ENCODE measurements at places on chromosomes 2 and 18.

- DNase-seq: no peak
Observed at GRCh38 chr2:65931056-65931455, 498.7 kb upstream of the SPRED2 start.

- DNase-seq: peak; percentile 53
Observed at GRCh38 chr2:201257381-201257955, 2.9 kb upstream of the CASP8 start.

GRCh38 chr2:171584001-171584400 is 61.7 kb downstream of the CYBRD1 start:
- DNase-seq: no peak

DNA sequence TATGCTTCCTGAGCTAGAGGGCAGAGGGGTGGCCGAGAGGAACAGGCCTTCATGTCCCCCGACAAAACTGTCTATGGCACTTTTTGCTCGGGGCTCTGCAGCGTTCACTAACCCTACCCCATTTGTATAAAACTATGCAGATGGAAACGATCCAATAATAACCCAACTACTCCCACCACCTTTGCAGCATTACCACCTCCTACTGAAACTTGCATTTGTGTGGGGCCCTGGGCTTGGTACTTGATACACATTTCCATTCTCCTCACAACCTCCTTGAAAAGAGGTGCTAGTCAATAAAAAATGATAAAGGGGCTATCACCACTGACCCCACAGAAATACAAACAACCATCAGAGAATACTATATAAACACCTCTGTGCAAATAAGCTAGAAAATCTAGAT is 63.5 kb upstream of the FOSL2 start:
- DNase-seq: no peak

DNA sequence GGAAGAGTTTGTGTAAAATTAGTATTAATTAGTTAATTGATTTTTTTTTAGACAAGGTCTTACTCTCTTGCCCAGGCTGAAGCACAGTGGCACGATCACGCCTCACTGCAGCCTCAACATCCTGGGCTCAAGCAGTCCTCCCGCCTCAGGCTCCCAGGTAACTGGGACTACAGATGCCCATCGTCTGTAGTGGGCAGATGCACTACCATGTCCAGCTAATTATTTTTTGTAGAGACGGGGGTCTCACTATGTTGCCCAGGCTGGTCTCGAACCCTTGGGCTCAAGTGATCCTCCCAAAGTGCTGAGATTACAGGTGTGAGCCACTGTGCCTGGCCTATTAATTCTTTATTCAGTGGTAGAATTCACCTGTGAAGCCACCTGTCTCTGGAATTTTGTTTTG is 41.1 kb downstream of the UBE2F start:
- no peak for DNase-seq

DNA sequence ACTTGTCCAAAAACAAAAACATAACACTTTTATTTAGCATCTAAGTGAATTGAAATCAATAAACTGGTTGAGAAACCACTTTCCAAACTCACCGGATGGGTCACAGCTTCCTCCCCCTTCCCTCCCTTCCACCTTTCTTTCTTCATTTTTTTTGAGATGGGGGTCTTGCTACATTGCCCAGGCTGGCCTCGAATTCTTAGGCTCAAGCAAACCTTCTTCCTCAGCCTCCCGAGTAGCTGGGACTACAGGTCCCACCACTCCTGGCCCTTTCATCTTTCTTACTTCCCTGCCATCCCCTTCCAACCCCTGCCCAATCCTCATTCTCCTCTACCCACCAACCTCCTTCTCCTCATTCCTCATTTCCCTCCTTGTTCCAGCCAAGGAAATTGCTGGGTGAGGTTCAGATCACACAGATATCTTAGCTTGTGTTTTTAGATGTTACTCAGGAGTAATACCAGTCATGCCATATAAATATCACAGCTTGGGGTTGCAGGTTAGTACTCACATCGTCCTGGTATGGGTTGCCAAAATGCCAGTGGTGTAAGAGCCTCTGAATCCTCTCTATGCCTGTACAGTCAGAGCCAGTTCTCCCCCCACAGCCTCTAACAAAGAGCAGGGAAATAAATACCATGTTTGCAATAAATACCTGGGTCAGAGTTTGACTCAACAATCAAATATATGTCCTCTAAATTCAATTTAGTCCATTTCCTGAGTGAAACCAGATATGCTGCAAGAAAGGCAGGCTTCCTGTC is 132.7 kb upstream of the NDUFV2 start:
- DNase-seq: no peak

- no peak for DNase-seq
Observed at GRCh38 chr2:29517413-29517812, 402.2 kb downstream of the CLIP4 start.

DNA sequence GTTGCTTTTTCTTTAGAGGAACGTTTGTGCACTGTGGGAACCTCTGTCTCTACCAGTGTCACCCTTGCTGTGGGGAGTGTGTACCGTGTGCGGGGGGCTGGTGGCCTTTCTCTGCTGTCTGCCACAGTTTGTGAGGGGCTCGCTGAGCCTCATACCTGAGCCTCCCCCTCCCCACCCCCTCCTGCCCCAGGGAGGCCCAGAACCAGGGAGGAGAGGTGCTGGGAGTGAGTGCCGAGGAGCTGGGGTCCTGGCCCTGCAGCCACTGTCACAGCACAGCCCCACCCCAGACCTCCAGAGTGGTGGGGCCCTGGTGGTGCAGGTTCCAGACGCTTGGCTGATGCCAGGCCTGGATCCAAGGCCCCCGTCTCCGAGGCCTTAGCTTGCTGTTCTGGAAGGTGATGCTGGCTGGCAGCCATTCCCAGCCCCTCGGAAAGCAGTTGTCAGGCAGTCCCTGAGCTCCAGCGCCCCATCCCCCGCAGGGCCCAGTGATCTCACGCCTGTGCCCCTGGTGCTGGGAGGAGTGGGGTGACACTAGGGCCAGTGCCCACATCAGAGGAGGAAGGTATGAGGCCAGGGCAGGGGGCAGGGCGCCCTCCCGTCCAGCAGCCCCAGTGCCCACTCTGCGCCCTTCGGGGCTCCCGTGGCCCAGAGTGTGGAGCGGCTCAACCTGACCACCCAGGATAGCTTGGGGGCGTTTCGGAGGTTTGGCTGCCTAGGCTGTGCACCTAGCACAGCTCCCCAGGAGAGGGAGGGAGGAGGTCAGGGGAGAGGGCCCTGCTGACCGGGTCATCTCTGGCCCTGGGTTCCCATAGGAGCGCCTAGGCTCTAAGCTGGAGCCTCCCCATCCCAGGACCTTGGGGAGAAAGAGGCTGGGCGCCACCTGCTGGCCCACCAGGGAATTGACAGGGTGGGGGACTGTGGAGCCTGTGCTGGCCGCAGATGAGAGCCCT is 53.0 kb upstream of the ALPP start:
- no peak for DNase-seq

DNA sequence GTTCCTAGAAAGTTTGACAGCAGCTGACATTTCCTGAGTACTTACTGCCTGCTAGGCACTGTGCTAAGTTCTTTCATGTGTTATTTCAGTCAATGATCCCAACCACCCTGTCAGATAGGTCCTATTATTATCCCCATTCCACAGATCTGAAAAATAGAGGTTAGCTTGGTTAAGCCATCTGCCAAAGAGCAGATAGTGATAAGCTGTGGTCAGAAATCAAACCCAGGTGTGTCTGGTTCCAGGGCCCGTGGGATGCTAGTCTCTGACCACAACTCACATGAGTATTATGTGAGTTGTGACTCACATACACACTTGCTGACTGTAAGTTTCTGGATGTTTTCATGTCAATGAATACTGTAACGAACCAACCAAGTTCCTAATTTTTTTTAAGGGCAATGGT is 132.0 kb upstream of the APCDD1 start:
- no peak for DNase-seq

DNA sequence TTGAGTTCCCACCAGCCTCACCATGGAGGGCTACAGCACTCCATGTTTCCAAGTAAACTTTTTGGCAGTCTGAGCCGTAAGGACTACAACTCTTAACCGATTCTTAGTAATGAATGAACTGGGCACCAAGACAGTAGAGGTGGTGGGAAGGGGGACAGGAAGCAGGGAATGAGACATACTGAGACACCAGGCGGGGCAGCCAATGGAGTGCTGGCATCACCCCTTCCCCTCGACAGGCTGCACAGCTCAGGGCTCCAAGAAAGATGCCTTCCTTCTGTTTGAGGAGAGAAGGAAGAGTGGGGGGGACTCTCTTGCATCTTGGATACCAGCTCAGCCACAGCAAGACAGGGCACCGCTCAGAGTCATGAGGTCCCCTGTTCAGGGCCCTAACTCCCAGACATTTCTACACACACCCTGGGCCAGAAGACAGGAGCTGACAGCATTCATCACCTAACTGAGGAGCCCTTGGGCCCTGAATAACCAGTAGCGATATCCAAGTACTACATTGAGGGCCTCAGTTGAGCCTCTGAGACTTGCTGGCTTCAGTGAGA is 45.2 kb downstream of the USP34 start:
- DNase-seq: no peak

GRCh38 chr2:189954989-189955388 is 107.5 kb downstream of the MSTN start:
- DNase-seq: no peak

- DNase-seq: no peak
Observed at GRCh38 chr2:216880509-216881184, 20.8 kb upstream of the TNP1 start.

DNA sequence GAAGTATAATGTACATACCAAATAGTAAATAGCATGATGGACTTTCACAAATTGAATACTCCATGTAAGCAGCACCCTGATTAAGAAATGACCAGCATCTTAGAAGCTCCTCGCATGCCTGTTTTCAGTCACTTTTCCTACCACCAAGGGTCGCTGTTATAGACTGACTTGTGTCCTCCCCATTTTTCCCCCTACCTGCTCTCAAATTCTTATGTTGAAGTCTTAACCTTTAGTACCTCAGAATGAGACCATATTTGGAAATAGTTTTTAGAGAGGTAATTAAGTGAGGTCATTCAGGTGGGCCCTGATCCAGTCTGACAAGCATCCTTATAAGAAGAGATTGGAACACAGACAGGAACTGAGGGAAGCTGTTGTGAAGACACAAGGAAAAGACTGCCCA is 125.9 kb downstream of the LYPD6 start:
- no peak for DNase-seq

GRCh38 chr2:168596881-168597655 is 141.0 kb downstream of the CERS6 start:
- DNase-seq: no peak

DNA sequence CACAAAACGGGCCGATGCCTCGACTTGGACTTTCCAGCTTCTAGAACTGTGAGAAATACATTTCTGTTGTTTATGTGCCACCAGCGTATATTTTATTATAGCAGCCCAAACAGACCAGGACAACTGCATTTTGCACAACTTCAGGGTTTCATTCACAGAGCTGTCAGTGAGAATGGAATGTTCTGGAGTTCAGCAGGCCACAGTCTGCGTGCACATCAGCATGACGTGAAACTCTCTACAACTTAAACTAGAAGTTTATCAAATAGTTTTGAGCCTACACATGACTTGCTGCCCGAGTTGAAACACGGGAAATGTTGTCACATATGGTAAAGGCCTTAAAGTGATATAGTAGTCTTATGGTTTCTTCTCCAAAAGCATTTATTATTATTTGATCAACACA is 3.9 kb upstream of the TRIB2 start:
- DNase-seq: no peak

- DNase-seq: no peak
Observed at GRCh38 chr2:108893277-108893676, 95.7 kb downstream of the EDAR start.

- DNase-seq: no peak
Observed at GRCh38 chr18:79588636-79589481, 90.7 kb upstream of the CTDP1 start.

DNA sequence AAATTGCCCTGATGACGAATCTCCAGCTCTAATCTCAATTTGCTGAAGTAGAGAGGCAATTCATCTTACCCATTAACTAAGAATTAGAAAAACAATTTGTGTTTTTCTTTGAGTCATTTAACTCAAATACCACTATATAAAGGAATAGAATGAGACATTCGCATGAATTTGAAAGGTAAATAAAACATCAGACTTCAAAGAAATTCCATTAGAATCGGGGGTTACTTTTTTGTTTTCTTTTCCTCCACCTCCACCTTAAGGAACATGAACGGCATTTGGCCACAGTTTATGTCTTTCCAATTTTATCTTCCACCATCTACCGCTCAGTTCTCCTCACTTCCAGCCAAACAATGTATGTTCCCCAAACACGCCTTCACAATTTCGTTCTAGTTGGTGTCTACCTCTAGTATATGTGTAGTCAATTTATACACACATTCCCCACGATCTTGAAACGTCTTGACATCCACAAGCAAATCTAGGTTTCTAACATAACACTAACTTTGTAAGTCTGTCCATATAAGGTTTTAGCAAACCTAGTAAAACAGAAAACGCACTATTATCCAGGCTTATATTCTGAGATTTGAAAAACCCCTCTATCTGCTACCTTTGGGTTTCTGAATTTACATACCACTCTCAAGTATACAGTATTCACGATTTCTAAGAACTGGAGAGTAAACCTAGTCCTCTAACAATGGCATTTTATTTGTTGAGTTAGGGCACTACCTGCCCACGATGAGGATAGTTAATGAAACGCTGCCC is 1.2 kb upstream of the SMCHD1 start:
- DNase-seq: no peak

DNA sequence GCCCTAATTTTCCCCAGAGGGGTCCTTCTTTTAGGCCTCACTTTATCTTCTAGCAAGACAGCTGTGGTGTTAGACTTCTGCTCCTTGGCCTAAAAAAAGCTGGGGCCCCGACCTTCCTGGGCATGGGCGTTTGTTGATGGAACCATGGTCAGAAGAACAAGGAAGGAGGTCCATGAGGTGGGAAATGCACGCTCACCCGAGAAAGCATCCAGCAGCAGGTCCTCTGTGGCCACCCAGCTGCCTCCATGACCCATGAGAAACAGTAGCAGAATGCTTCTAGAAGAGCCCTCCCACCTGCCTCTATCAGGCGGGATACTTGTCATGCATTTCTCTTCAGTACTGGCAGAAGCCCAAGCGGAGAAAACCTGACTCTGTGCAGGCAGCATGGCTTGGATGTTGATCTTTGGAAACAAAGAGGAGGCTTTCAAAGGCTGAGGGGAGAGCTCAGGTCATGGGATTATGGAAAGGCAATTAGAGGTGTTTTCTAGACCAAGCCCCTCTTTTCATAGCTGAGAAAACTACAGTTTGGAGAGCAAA is 249.1 kb downstream of the FAM210A start:
- DNase-seq: no peak

DNA sequence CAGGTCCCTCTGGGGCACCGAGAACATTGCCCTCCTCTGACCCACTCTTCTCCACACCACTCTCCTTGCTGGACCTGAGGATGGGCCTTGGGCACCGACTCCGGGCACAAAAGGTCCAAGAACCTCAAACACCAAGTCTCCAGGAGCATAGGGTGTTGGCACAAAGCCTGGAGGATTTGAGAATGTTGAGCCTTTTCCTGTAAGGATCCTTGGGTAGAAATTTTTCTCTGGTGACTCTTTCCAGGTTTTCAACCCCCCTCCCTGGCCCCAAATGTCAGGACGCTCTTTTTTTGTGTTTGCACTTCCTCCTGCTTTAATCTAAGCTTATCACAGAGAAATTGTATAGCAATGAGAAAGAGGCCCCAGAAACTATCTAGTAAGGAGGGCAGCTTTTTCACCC is 9.2 kb downstream of the SPR start:
- DNase-seq: no peak

GRCh38 chr2:60550178-60550983 is 3.1 kb downstream of the BCL11A start:
- DNase-seq: no peak
